ENCODE measurements at places on chromosomes 5 and 9.

DNA sequence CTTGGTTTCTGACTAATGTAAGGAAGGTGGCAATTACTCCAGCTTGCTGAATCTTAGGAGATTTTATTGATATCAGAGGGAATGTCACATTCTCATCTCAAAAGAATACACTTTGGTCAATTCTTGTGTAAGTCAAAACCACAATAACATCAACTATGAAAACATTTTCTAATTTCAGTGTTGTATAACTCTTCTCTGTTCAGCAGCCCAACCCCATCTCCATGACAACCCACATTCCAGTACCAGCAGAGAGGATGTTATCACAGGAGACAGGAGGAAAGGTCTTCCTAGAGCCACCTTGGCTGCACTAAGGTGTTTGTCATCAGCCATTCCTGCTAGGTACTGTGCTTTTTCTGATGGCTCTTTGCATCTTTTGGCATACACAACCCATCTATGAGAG, 529.1 kb upstream of the BRINP1 start:
- DNase-seq = no peak

- no peak for DNase-seq
These were observed 43.3 kb upstream of the NCS1 start for GRCh38 chr9:130128733-130129431.

- no peak for DNase-seq
These were observed 25.9 kb upstream of the ALDH1A1 start for GRCh38 chr9:72978744-72979143.

DNA sequence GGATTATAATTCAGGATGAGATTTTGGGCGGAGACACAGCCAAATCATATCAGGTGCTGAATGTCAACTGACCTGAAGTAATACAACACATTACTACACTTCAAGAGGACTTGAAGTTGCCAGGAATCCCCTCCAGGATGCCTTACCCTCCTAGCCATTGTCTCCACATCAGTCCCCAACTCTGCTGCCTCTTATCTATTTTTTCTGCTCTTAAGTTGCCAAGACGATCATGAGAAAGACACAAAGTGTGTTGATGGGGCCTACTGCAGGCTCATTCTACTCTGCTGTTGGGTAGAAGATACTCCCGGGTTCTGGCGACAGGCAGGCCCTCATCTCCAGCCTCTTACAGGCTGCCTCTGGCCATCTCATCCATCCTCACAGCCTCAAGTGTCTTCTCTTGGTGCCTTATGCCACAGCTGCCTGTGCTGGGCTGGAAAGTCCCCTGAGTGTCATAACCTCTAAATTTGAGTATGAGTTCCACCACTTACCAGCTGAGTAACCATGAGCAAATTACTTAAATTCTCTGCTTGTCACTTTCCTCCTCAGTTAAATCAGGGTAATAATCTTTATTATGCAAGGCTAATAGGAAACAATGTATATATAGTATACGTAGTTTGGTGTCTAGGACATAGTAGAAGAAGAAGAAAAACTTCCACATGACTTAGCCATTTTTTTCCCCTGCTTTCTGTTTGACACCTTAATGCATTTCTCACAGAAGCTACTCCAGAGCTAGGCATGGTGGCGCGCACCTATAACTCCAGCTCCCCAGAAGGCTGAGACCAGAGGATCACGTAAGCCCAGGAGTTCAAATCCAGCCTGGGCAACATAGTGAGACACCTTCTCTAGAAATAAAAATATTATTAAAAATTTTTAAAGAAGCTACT, 73.0 kb upstream of the SNX2 start:
- DNase-seq = no peak

- peak; percentile 60 for DNase-seq
These were observed 31.7 kb upstream of the PRXL2C start for GRCh38 chr9:96686638-96687335.

- DNase-seq = peak; percentile 70
These were observed 3.0 kb upstream of the TUBB4B start for GRCh38 chr9:137237759-137238726.

GRCh38 chr9:86624630-86625029, 270.4 kb upstream of the TUT7 start:
- no peak for DNase-seq

DNA sequence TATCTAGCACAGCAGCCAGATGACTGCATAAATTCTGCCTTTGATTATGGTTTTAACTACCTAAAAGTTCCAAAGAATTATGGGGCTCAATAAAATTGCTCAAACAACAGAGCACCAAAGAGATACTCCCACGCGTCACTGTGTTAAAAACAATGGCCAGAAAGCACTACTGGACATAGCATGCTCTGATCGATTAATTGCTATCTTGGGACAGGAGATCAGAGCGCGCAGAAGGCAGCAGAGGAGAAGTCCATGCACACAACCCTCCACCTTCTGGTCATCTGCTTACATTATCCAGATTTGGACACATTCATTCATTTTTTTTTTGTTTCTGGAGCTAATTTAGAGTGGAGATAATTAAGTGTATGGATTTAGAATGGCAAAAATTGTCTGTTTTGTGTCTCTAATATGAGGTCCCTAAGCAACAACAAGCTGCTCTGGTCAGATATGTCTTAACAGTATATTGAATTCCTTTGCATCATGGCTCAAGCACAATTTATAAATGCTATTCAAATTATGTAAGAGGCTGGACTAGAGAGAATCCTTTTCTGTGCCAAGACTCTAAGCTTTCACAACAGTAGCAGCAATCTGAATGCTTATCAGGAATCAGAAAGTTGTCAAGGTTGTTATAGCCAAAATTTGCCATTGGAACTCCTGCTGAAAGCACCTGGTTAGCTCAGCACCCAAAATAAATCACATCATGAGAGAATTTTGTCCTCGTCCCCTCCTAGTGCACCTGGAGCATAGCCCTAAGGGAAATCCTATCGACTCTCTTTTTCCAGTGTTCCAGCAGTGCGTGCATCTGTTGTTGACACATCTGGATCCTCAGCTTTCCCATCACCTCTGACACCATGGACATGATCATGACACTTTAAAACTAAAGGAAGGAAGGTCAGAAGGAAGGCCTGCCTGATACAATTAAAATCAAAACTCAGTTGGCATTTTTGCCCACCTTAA, 98.6 kb upstream of the HMHB1 start:
- no peak for DNase-seq

GRCh38 chr5:179054876-179055275, 5.3 kb upstream of the ZNF354C start:
- DNase-seq = no peak

DNA sequence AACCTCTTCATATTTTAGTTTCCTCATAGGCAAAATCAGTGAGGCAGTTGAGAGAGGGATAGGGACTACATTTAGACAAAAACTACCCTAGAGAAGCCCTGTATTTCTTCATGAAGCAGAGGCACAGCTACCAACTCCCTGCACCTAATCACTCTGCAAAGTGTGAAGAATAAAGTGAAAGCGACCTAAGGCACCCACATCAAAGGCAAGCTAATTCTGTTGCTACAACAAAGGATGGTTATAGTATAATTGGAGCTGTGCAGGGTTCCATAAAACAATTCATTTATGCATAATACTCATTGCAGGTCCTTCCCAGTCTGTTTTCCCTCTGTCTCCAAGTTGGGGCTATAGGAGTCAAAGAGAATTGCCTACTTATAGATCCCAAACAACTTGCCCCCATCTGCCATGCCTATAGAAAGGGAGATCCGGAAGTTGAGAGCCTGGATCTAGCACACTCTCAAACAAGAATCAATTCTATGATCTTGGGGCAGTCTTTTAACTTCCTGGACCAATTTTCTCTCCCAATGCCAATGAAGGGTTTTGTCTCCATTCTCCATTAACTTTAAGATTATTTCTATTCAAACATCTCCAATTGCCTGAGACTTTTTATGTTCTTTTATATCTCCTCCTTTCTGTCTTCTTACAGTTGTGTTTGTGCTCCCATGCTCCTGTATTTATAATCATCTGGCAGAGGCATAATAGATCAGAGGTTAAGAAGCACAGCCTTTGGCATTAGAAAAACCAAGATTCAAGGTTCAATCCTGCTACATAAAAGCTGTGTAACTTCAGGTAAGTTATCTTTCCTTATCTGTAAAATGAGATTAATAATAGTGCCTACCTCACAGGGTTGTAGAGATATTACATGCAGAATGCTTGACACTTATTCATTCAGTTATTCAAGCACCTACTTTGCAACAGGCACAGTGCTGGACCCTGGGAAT, 56.0 kb upstream of the PTGER4 start:
- no peak for DNase-seq

DNA sequence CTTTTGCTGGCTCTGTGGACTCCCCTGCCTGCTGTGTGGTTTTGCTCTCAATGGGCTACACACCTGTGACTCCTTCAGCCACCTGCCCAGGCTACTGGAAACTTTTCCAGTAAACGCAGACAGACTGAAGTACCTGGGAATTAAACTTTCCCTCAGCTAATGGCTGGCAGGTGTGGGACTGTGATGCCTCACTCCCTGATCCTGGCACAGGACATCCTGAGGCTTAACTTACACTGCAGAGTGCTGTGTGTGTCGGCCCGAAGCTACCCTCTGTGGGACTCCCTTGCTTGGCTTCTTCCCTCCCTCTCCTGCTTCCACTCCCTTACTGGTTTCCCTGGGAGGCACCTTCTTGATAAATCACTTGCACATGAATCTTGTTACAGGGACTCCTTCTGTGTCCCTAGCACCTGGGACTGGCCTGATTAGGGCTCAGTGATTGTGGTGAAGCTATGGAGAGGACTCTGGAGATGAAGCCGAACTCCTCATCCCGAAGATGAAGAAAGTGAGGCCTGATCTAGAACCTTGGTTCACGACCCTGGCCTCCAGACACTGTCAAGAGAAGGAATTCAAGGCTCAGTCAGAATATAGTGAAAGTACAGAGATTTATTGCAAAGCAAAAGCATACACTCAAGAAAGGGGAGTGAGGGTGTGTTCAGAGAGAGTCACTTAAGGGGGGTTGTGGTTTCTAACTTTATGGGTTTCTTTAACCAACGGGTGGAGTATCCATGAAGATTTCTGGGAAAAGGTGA, 113.4 kb upstream of the ALDH1B1 start:
- DNase-seq = no peak

- no peak for DNase-seq
These were observed 64.7 kb upstream of the NFIL3 start for GRCh38 chr9:91488341-91488740.

GRCh38 chr5:25362799-25363198, 718.0 kb upstream of the CDH10 start:
- no peak for DNase-seq

DNA sequence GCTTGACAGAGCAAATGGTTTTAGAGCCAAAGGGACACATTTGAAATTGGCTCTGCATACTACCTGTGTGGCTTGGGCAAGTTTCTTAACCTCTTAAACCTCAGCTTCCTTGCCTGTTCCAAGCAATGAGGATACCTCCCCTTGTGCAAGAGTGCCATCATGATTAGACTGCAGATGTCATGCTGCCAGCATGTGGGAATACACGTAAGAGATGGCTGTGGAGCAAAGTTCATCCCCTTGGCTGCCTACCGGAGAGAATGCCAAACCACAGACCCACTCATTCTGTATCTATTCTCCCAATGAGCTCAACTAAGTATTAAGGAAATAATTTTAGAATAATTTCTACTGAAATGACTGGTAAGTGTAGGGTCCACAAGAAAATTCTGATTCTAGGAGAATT, 101.3 kb downstream of the WDR41 start:
- no peak for DNase-seq

DNA sequence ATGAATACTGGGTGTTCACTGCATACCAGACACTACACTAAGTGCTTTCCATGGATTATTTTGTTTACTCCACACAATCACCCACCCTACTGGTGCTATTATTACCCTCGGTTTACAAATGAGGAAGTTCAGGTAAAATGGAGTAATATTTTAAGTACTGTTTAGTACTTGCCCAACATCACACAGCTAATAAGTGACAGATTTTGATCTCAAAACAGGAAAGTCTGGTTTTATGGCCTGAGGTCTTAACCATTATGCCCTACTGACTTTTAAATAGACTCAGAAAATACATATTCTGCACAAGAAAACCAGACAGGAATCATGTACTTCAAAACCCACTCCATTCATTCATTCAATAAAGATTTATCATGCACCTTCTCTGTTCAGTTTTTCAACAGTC, 431.0 kb upstream of the TLE4 start:
- DNase-seq = no peak

- DNase-seq = no peak
These were observed 116.6 kb upstream of the GAS1 start for GRCh38 chr9:87063871-87064270.

DNA sequence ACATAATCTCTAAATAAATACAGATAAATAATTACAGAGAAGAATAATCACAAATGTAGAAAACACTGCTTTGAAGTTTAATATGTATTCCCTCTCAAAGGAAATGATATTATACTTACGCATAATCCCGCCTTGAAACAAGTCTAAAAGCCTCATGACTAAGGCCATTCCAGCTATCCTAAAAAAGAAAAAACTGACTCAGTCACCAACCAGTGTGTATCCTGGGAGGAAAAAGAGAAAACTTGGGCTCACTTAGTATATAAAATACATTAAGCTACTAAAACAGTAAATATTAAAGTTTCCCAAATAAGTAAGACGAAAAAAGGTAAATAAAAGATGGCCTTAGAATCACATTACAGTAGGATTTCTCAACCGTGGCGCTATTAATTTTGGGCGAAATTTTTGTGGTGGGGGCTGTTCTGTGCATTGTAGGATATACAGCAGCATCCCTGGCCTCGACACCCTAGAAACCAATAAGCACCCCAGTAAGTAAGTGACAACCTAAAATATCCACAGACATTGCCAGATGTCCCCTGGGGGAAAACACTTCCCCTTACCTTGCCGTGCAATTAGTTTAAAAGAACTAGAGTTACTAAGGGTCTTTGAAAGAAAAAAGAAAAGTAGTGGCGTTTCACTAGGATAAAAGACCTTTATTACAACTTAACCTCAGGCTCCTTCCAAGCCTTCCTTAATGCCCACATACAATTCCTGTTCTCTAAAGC, 1.1 kb downstream of the HSPA9 start:
- no peak for DNase-seq

DNA sequence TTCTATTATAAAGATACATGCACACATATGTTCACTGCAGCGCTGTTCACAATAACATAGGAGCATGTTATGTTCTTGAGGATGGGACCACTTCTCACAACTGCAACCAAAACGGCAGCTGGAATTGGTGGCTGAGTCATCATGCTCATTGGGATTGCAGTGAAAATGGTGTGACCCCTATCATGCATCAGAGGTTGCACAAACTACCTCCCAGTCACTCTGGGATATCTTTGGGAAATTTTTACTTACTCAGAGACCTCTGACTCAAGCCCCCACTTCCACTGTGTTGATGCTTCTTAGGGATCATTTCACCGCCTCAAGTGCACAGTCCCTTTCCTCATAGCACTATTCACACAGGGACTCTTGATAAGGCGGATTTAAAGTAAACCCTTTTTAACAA, 474.1 kb downstream of the BNC2 start:
- DNase-seq = no peak
